BJ (cell line): ENCODE measurements at places on chromosomes 6 and 20.

DNA sequence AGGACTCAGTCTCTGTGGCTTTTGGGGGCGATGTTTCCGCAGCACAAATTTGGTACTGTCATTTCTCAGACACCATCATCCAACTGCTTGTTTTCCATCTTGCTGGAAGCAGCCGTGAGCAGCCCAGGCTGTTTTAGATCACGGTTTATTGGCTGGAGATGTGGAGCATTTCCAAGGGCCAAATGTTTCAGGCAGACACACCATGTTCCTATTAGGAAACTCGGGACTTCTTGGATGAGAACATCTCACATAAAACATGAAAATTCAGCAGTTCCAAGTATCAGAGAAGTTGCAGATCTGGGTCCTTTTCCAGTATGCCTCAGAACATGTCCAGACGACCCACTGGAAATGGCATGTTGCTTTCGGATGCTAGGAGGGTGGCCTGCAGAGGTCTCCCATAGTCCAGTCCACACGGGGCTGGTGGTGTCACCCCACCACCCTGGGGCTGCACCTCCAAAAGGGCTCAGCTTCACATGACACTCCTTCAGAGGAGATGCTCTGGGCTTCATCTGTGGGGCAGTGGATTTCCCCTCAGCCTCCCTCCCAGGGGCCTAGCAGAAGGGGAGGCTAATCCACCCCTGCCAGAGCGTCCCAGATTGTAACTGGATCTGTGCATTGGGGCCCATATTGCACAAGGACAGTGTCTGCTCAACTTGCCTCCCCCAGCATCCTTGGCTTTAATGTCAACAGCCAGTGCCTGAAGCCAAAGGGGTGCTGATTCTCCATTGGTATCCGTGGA, 176.3 kb downstream of the SCP2D1 start:
- DNase-seq: no peak

- no peak for DNase-seq
These were observed 84.7 kb upstream of the GCM1 start for GRCh38 chr6:53233309-53233708.

DNA sequence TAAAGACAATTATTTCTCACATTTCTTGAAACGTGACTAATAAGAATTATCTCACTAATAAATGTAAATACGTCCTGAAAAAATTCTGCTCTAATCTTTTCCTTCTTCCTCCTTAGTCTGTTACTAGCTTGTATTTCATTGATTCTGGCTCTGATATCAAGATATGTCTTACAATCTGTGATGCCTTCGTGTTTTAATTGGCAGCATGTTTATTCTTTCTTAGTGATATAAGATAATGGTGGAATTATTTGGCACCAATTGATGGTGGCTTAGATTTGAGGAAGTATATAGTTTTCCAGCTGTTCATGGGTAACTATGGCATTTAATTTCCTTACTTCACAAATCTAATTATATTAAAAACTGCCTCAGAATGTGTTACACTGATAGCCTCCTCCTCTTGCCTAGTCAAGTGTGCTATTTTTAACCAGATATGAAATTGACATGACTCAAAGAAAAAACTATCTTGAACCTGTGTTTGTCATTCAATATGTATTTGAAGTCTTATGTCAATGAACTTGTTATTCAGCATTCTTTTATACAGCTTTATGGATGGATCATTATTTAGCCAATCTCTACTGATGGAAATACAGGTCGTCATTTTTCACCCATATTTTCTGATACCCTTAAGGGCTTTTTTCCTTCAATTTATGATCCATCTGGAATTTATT, 5.3 kb downstream of the CCNC start:
- DNase-seq: no peak

DNA sequence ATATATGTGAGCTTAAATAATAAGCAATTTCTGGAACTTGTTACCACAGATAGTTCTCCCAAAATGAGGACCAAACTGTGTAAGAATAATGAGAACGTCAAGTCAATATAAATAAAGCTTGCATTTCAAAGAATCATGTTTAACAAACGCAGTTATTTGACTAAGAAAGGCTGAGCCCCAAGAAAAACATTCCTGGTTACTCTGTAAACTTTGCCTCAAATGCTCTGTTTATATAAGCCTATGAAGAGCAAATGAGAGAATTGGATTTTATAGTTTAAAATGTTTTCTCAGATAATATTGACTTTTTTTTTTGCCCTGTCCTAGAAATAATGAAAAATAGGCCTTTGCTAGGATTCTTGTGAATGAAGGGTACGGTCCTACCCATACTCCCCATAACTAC, 81.3 kb downstream of the C6orf52 start:
- DNase-seq: no peak

GRCh38 chr6:158329531-158329930, 17.3 kb downstream of the TULP4 start:
- DNase-seq: no peak

- no peak for DNase-seq
These were observed 330.8 kb downstream of the TAF4 start for GRCh38 chr20:61734733-61735502.

GRCh38 chr20:44253528-44253927, 6.4 kb downstream of the GDAP1L1 start:
- DNase-seq: no peak

- DNase-seq: no peak
These were observed 29.9 kb upstream of the PLCB4 start for GRCh38 chr20:9038791-9039535.

DNA sequence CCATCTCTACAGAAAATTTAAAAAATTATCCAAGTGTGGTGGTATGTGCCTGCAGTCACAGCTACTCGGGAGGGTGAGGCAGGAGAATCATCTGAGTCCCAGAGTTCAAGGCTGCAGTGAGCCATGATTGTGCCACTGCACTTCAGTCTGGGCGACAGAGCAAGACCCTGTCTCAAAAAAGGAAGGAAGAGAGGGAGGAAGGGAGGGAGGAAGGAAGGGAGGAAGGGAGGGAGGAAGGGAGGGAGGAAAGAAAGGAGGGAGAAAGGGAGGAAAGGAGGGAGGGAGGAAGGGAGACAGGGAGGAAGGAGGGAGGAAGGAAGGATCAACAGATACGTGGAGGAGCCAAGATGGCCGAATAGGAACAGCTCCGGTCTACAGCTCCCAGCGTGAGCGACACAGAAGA, 90.1 kb downstream of the ZNF217 start:
- no peak for DNase-seq

GRCh38 chr20:12177657-12178293, 260.1 kb downstream of the BTBD3 start:
- no peak for DNase-seq

GRCh38 chr20:63004607-63005364, 2.0 kb downstream of the BHLHE23 start:
- DNase-seq: no peak

GRCh38 chr6:149169761-149170511, 147.6 kb upstream of the TAB2 start:
- DNase-seq: no peak

- DNase-seq: no peak
These were observed 89.6 kb upstream of the TOX2 start for GRCh38 chr20:43825051-43825402.

DNA sequence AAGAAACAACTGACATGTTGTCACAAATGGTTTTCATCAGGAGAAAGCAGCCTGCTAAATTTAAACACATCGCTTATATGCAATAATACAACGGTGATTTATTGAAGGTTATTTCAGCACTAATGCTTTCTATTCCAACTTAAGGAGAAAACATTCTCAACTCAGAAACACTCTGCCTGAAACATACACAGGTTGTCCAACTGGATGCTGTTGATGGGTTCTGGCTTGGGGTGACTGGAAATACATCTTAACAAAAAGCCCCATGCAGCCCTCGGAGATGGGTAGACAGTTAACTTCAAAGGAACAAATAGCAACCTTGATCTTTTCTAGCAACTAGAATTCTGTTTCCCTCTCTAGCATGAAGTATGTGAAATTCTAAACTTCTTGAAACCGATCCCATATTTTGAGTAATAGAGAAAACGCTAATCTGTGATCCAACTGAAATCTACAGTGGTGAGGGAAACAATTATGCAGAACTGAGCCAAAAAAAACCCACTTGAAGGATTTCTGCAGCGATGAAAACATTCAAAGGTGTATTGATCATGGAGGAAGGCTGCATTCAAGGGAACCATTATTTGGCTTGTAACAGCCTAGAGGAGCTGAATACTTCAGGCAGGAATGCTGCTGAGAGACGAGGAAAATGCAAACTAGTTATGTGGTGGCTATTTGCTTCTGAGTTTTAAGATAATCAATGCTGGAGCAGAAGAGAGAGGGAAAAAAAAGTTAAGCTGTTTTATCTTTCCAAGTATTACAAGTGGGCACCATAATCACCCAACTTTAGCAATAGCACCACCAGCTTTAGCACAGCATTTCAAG, 6.9 kb downstream of the ZMYND8 start:
- no peak for DNase-seq

- DNase-seq: no peak
These were observed 20.7 kb upstream of the CGA start for GRCh38 chr6:87115402-87116135.

DNA sequence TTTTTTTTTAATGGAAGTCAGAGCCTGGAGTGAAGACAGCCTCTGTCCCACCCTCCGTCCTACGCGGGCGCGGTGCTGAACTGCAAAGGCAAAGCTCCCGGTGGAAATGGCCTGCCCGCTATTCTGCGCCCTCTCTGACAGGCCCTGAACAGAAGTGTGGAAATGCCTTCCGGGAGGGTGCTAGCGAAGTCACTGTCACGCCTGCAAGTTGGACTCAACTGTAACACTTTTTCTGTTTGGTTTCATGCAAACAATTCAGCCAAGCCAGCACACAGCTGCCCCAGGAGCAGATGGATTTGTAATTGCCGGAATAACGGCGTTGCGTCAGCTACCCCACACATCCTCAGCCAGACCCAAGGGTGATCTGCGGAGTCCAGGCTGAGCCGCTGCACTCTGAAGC, 107.6 kb downstream of the PSMB1 start:
- DNase-seq: no peak

GRCh38 chr6:63236398-63236817, 25.1 kb downstream of the FKBP1C start:
- DNase-seq: no peak

GRCh38 chr6:41675992-41676391, 37.7 kb downstream of the MDFI start:
- DNase-seq: no peak

DNA sequence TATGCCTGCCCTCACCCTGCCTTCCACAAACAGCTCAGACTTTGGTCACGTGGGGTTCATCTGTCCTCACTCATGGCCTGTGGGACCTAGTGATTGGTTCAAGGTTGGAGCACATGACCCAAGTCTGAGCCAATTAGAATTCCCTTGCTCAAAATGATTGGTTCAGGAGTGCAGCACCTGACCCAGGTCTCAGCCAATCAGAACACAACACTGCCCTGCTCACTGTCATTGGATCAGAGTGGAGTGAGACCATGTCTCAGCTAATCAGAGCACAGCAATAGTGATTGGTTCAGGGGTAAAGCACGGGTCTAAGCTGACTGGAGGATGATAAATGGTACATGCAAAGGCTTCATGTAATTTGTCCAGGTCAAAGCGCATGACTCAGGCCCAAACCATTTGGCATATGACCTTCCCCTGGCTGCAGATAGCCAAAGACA, 102.2 kb downstream of the PREX1 start:
- DNase-seq: no peak

GRCh38 chr6:110063594-110064263, 85.6 kb downstream of the GPR6 start:
- DNase-seq: no peak

GRCh38 chr6:88499845-88500699, 333.9 kb upstream of the CNR1 start:
- DNase-seq: no peak

- no peak for DNase-seq
These were observed 89.0 kb upstream of the SUPT3H start for GRCh38 chr6:45466686-45467085.

DNA sequence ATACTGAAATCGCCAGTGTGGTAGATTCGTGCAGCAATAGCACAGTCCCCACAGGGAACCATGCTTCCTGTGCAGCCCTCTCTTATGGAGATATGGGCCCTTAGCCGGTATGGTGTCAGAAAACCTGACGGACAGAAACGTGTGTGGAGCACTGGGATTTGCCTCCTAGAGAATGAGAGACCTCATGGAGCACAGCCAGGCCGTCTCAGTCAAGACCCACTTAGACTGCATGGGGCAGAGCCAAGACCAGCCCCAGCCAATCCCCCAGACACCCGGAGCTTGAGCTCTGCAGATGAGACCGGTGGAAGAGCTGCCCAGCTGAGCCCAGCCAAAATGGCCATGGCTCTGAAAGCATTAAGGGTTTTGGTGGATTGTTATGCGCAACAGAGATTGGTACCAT, 163.7 kb downstream of the DLL1 start:
- DNase-seq: no peak

- DNase-seq: no peak
These were observed 69.8 kb downstream of the DZANK1 start for GRCh38 chr20:18397030-18397429.

GRCh38 chr6:104532462-104532861, 327.3 kb downstream of the HACE1 start:
- no peak for DNase-seq

- no peak for DNase-seq
These were observed 2.2 kb upstream of the EPB41L2 start for GRCh38 chr6:131065112-131065823.

DNA sequence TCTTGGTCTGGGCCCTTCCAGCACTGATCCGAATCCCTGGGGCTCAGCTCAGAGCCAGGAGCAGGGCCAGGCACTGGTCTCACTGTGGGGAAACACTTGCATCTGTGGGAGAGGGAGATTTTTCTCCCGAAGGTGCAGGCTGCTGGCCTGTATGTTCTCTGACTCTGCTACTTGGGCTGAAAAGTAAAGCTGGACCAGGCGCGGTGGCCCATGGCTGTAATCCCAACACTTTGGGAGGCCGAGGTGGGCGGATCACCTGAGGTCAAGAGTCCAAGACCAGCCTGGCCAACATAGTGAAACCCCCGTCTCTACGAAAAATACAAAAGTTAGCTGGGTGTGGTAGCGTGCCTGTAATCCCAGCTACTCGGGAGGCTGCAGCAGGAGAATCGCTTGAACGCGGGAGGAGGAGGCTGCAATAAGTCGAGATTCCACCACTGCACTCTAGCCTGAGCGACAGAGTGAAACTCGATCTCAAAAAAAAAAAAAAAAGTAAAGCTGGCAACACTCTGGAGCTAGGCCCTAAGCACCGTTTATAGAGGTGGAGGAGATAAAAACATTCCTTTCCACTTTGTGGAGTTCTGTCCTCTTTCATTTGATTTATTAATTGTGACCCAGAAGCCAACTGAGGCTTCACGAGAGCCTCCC, 41.7 kb downstream of the JPH2 start:
- no peak for DNase-seq

- DNase-seq: no peak
These were observed 90.0 kb downstream of the ELOVL5 start for GRCh38 chr6:53258774-53259155.

GRCh38 chr6:6826961-6827360, 238.4 kb downstream of the LY86 start:
- no peak for DNase-seq

- DNase-seq: no peak
These were observed 13.7 kb downstream of the TBXT start for GRCh38 chr6:166153966-166154365.

- no peak for DNase-seq
These were observed 10.9 kb upstream of the HSP90AB1 start for GRCh38 chr6:44235891-44236516.

- no peak for DNase-seq
These were observed 204.1 kb upstream of the PREP start for GRCh38 chr6:105606831-105607463.

- DNase-seq: no peak
These were observed 92.9 kb downstream of the FOXC1 start for GRCh38 chr6:1702580-1703051.

- no peak for DNase-seq
These were observed 19.4 kb upstream of the VNN1 start for GRCh38 chr6:132733283-132733682.

- no peak for DNase-seq
These were observed 120.3 kb downstream of the LCA5 start for GRCh38 chr6:79416931-79417330.
